ENCODE measurements at places on chromosomes 2 and 18.

DNA sequence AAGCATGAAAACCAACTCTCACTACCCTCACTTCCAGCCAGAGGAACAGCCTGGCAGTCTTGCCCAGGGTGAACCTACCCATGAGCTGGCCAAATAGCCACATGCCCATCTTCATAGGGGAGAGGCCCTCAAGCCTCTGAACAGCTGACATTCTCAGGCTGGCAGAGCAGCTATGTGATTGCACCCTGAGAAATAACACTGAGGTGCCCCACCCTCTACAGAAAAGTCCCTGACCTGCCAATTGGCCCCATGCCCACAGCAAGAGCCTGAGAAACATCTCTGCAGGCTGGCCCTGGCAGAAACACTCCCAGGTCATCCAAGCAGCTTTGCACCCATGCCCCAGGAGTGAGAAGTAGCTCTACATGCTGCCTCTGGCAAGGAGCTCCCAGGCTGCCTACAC, 127.4 kb upstream of the OTX1 start:
- DNase-seq: no peak

- DNase-seq: peak; percentile 20
Observed at GRCh38 chr18:51236225-51236624, 38.7 kb upstream of the MEX3C start.

- DNase-seq: no peak
Observed at GRCh38 chr2:70203086-70203485, 12.3 kb upstream of the C2orf42 start.

DNA sequence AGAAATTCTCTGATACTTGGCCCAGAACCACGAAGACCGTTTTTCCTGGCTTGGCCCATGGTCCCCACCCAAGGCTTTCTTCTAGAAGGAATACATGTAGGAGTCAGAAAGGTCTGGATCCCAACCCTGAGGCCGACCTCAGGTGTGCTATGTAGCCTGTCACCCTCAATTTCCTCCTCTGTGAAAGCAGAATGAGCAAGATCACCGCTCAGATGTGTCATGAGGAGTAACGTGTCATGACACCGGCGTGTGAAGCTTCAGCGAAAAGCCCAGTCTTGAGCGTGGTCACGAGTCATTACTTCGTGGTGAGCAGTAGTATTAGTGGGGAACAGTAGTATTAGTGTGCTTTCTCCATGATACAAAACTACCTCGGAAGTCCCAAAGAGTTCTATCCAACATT, 103.4 kb downstream of the ALPK2 start:
- peak; percentile 50 for DNase-seq

DNA sequence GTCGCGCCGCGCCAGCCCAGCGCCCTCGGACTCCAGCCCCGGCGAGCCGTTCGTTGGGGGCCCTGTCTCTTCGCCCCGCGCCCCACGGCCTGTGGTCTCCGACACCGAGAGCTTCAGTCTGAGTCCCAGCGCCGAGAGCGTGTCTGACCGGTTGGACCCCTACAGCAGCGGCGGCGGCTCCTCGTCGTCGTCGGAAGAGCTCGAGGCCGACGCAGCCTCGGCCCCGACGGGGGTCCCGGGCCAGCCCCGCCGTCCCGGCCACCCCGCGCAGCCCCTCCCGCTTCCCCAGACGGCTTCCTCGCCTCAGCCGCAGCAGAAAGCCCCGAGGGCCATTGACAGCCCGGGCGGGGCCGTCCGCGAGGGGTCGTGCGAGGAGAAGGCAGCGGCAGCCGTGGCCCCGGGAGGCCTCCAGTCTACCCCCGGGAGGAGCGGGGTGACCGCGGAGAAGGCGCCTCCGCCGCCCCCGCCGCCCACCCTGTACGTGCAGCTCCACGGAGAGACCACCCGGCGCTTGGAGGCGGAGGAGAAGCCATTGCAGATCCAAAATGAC, 1.4 kb downstream of the PHLPP1 start:
- DNase-seq: peak; percentile 17
